NCI-H774 (cell line): ENCODE measurements at places on chromosomes 7 and 10.

DNA sequence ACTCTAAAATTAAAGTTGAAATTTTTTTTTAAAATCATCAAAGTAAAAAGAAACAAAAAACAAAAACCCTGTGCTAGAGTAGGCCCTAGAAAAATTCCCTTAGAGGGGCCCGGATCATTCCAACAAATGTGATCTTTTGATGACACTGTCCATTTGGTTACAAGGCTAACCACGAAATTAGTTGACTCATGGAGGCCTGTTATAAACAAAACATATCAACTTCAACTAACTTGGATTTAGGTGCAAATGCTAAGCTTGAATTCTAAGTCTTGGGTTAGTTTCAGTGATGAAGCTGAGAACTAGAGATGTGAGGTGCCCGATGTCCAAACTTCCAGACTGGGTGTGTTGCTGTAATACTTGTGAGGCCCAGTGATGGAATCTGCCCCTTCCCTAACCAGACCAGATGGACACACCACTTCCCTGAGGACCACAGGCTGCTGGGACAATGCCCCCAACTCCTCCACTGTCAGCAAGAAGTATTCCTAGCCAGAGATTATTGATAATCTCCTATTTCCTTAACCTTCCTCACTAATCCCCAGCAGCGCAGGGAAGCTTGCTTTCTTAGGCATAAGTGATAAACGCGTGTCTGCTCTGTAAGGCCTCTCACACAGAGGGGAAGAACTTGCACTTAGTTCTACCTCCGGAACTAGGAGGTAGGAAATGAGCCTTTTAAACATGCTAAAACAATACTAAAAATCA, 108.7 kb downstream of the RAPGEF5 start:
- DNase-seq: no peak

GRCh38 chr7:44622342-44623151, 16.1 kb downstream of the OGDH start:
- no peak for DNase-seq

GRCh38 chr10:99565166-99565565, 32.4 kb downstream of the NKX2-3 start:
- DNase-seq: no peak

- DNase-seq: no peak
These were observed 265.1 kb downstream of the ZEB1 start for GRCh38 chr10:31584098-31584631.

DNA sequence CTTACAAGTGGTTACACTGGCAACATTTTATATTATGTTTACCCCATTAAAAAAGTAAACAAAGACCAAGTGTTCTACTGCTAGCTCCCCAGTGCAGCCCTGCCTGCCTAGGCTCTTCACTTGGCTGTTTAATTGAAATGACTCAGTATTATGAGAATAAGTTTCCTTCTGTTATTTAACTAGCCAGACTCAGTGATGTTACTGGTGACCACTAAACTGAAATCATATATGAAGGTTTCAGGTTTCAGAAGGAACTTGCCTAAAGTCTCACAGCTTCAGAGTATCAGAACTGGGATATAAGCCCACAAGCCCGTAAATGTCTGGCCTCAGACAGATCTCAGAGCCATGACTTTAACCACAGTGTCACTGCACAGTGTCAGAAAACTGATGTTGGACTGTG, 66.8 kb upstream of the EXOC4 start:
- no peak for DNase-seq

DNA sequence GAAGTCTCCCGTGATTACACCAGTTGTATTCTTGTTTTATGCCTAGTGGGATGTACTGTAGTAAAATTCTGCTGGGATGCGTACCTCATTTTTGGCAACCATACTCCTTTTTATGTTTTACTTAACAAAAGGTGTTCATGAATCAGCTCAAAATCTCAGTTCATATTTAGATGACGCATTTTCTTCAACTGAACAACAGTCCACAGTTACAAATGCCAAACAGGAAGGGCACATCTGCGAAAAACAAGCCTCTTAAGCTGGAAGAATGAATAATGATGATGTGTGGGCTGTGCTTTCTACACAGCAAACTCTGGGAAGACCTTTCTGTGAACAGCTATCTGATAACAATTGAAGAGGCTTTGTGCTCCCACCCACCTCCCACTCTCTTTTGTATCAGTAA, 68.4 kb upstream of the NRBF2 start:
- DNase-seq: no peak

DNA sequence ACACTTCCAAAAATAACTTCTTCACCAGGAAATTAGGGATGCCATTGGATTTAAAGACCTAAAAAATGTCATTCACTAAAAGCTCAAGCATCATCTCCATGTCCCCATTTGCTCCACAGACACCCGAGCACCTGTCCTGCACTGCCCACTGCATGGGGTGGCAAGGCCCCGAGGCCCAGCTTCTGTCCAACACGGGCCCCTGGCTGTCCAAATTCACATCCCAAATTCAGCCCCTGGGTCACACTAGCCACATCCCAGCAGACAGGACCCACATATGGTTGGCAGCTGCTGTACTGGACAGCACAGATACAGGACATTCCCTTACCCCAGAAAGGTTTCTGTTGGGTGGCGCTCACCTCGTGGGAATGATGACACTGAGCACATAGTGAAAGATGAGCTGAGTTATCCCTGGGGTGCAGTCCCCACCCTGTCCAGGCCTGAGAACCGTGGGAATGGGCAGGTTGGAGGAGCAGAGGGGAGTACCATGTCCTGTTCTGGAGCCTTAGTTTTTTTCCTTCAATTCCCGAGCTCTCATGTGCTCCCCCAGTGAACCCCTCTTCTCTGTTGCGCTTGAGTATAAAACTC, 55.3 kb downstream of the CSGALNACT2 start:
- DNase-seq: no peak

DNA sequence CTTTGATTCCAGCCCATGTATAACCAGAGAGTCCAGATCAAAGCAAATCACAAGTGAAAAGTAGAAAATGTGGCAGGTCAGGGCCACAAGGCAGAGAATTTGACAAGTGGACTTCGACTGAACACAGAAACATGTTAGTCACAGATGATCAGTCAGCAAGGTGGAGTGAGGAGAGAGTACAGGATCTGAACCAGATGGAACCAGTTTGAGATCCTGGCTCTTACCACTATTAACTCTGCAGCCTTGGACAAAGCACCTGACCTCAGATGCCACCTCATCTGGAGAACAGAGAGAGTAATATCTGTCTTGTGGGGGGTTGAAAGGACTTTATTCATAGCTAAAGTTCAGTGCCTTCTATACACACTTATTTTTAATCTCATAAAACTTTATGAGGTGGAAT, 4.4 kb downstream of the MRLN start:
- no peak for DNase-seq

DNA sequence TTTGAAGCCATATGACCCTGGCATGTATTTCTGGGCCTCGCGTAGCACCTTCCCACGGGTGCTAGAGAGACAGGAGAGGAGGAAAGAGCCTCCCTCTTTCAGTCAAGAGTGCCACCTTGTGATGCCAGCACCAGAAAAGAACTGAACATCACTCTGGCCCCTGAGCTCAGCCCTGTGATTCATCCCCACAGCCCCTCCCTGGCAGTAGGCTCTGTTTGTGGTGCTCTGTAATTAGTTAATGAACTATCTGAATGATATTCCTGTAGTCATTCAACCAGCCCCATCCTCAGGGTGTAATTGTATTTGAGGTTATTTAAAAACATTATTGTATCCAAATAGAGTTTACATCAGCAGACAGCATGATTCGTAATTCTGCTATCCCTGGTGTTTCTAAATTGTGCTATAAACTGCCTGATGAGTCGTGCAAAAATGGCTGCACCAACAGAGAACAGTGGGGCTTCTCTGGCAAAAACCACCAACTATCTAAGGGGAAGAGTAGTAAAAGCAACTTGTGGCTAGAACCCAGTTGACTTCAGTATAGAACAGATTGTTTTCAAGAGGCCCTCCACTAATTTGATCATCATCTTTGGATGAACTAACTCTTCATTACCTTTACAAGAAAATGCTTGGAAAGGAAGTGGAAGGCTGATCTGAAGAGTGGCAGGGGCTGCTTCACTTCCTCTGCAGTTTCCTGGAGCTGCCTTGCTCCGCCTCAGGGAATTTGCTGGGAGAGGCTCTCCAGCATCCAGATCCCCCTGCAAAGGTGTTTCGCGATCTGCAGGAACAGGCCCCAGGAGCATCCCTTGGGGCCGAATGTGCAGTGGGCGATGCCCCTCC, 23.7 kb upstream of the TIAL1 start:
- DNase-seq: no peak

GRCh38 chr10:70271996-70272924, 11.5 kb downstream of the NPFFR1 start:
- DNase-seq: no peak

DNA sequence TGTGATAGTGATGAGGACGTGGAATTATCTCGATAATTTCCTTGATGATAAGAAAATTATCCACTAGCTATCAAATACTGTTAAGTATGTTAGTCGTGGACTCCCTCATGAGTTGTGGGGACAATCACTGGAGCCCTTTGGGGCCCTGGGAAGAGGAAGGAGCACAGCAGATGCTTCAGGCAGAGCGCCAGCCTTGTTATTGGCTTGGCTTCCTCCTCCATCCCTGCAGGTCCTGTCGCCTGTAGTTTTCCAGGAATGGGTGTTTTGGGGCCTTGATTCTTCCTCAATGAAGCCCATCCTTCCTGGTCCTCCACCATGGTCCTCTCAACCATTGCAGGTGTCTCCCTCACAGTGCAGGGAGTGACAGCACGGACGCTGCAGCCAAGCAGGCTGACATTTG, 32.5 kb upstream of the ZNF32 start:
- DNase-seq: no peak

DNA sequence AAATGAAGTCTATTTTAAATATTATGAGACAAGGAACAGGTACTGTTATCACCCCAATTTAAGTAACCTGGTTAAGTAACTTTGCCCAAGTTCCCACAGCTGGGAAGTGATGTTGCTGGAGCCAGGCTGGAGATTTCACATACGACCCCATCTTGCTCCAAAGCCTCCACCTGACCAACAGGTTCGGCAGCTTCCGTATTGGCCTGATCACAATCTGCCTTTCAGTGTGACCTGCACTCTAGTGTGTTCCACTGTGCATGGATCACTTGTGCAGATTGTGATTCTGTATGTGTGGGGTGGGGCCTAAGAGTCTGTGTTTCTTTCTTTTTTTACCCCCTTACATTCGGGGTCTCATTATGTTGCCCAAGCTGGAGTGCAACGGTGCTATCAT, 66.1 kb downstream of the PRTFDC1 start:
- no peak for DNase-seq

DNA sequence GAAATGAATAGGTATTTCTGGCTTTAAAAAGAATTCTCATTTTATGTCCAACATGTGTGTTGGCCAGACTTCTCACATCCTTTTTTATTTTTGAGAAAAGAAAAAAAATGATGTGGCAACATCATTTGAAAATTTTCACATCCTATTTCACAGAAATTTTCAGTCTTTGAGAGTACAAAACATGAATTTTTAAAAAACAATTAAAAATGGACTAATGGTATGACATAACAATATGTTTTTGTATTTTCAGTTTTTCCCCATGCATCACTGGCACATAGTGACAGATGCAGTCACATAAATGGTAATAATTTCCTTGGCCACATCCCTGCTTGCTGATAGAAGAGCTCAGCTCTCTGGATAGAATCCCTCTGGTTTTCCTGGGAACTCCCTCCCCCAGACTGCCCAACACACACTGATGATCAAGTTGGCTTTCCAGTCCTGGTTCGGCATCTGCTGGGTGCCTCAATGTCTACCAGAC, 188.5 kb upstream of the AGR3 start:
- no peak for DNase-seq

DNA sequence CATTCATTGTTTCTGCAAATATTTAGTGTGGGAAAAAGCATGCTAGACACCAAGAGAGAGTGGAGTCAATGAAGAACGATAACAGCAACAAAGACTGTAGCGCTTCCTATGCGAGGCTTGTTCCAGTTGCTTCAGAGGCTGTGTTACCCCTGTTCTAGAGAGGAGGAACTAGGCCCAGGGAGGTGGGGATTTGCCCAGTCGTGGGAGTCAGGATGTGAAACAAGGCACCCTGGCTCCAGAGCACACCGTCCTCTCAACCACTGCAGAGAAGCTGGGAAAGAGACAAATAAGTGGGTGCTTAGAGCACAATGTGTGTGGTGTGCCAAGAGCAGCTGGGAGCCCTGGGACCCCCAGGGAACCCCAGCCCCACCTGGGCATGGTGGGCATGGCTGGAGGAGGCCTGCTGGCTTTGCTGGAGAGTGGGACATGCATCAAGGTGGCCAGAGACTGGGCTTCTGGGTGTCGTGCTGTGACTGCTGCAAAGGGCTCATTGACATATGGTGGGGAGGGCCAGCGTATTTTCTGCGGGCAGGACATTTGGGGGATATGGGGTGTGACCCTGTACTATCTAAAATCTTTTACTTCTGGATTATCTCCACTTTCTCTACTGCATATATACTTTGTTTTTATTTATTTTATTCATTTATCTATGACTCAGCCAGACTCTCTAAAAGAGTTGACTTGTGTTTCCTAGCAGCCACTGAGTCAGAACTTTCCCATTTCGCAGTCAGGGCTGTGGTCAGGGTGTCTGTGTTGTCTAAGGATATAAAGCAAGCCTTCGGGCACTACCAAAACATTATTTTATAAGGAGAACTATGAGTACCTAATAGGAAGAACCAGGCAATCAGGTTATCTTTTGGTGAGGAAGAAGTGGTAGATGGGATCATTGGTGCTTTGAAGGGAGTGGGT, 95.4 kb downstream of the TCF7L2 start:
- DNase-seq: no peak

DNA sequence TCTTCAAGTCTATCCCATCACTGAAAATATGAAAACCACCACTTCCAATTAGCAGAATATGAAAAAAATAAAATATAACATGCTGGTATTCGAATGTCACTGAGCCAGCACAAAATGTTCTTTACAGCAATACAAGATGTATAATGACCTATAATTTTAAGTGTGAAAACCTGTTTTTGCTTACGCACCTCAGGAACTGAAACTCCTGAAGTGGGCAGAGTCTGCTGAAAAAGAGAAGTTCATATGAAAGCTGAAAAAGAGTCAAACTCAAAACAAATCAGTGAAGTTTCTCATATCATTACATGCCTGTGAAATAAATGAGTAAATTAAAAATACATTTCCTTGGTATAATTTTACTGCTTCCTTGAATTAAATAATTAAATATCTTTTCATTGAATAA, 272.5 kb downstream of the DGKB start:
- no peak for DNase-seq

GRCh38 chr7:6453734-6454133, 6.0 kb upstream of the DAGLB start:
- no peak for DNase-seq

DNA sequence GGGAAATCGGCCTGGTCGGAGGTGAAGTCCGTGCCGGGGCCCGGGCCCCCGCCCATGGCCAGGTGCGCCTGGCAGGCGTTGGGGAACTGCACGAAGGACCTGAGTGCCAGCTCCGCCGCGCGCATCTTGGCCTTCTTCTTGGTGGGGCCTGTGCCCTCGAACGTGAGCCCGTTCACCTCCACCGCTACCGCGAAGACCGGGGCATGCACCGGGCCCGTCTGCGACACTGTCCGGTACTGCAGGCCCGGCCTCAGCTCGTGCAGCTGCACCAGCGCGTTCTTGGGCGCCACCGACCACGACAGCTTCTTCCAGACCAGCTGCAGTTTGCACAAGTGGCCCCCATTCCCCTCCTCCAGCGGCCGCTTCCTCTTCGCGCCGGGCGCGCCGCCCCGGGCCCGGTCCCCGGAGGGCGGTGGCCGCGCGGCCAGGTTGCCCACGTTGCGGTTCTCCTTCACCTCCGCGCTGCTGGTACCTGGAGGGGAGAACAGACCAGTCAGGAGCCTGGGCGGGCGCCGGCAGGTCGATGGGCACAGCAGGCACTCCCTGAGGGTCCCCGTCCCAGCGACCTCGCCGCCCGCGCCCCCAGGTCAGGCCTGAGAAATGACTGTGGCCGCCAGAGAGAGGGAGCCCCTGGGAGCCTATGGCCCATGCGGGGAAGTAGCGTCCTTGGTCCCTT, 307.4 kb downstream of the WDR37 start:
- DNase-seq: no peak

- no peak for DNase-seq
These were observed 529 bp downstream of the CLDN3 start for GRCh38 chr7:73769481-73770001.
